ENCODE measurements at places on chromosomes 3 and 15.
A peak's percentile ranks its signal among the peaks of the same experiment; 100 is the strongest.

- DNase-seq: no peak
Measured at GRCh38 chr3:18529631-18530030, 104.5 kb upstream of the SATB1 start.

DNA sequence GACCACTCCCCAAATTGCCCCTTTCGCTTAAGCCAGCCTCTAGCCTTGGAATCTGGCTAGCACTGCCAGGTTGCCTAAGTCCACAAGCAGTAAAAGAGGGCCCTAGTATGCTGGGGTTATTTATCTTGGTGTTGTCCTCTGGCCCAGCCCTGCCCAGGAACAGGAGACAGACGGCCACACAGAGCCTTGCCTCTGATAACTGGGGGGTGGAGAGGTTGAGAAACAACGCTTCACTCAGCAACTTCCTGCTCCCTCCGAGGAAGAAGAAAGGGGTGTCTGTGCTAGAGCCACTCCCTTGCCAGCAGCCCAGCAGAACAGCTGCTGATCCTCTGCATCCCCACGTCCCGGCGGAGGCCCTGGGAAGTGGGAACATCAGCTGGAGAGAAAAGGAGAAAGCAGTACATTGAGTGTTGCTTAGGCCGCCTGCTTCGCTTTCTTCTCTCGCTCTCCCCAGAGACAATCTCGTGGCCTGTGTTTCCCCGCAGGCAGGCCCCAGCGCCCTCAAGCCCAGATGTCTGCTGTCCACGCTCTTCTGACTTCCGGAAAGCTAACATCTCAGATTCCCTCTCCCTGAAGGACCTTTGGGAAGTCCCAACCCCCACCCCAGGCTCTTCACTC, 22.6 kb upstream of the C3orf70 start:
- DNase-seq: peak; percentile 14

- DNase-seq: peak; percentile 73
Measured at GRCh38 chr3:4426782-4427344, 40.2 kb downstream of the SUMF1 start.

DNA sequence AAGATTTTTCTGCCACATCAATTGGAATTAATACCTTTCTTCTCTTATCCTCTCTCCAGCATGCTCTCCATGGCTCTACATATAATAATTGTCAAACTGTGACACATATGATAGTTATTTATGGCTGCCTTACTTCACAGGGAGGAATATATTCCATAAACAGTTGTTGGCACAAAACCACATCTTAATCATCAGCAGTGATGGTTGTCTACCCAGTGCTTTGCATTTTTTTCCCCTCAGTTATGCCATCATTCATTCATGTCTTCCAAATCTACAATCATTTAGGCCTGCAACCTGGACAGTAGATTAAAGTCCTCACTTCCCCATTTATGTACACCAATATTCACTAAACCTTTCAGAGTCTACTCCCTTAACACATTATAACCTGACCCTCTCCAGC, 107.7 kb downstream of the THRB start:
- DNase-seq: peak; percentile 3

Data from GM03348 (cell line).